ENCODE measurements at places on chromosomes 13 and 19. TPM values are rescaled to one million over a fixed set of nuclear protein-coding genes. Genes with fewer than 3 reads are reported as not detected.
A peak's percentile ranks its signal among the peaks of the same experiment; 100 is the strongest.

- no peaks in the 10 kb centered on the region for H3K4me1 ChIP-seq
- no peak overlapping the region for H3K27ac ChIP-seq
- no peak for DNase-seq
- H3K36me3 ChIP-seq, result no peaks in the 10 kb centered on the region
These were observed 274.9 kb downstream of the SPRY2 start for GRCh38 chr13:80065996-80066395.

DNA sequence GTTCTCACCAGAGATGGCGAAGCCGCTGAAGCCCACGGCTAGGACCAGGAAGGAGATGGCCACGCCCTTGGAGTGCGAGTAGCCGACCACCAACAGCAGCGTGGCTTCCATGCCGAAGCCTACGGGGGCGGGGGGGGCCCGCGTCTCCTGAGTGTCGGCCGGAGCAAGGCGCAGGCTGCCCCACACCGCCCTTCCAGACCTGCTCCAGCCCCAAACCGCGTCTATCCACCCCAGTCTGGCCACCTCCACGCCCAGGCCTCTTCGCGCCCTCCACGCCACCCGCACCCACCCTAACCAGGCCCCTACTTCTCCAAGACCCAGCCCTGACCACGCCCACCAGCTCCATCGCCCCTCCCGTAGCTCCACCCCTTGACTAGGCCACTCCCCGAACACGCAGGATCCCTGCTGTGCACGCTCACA lies 6.2 kb downstream of the GFY start:
- DNase-seq, result no peak
- H3K27ac ChIP-seq, result no peak overlapping the region

- no peak overlapping the region for H3K4me3 ChIP-seq
- no peaks in the 10 kb centered on the region for H3K27me3 ChIP-seq
- H3K36me3 ChIP-seq, result no peaks in the 10 kb centered on the region
These were observed 34.4 kb downstream of the LYL1 start for GRCh38 chr19:13068085-13068846.

ZNF534 gene
- total RNA-seq, result 0.68 TPM

CEACAM1 gene
- total RNA-seq, result 2.2 TPM

- no peak overlapping the region for H3K27ac ChIP-seq
- no peak overlapping the region for H3K4me3 ChIP-seq
- H3K27me3 ChIP-seq, result no peaks in the 10 kb centered on the region
- H3K4me1 ChIP-seq, result no peaks in the 10 kb centered on the region
- no peaks in the 10 kb centered on the region for H3K36me3 ChIP-seq
These were observed 1344.9 kb downstream of the UQCRFS1 start for GRCh38 chr19:27868007-27868406.

DCT gene
- not detected for total RNA-seq

DNA sequence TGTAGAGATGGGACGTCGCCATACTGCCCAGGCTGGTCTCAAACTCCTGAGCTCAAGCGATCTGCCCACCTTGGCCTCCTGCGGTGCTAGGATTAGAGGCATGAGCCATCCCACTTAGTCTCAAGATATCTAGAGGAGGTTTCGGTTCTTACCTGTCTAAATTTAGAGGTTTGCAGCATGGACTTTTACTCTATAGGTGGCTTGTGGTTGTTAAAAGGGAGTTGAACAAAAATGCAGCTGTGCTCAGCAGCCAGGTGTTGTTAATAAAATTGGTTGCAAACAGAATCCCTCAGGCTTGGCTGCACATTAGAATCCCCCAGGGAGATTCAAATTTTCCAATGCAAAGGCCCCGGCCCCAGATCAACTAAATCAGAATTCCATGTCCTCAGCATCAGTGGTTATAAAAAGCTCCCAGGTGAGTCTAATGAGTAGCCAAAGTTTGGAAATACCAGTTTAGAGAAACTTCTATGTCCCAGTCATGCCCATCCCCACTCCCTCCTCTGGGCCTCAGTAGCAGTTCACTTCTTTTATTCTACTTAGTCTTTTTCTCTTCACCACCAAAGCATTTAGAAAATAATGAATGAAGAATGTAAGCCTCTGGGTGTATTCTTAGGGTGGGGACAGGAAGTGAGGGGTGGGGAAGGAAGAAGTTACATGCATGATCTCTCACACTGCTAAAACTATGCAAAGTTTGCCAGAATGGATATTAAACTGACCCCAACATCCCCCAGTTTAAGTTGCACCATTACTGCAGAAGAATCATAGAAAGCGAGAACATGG lies 471.0 kb downstream of the COG6 start:
- H3K27ac ChIP-seq, result no peak overlapping the region
- no peak overlapping the region for H3K4me3 ChIP-seq
- H3K4me1 ChIP-seq, result peaks cover 15% of the 10 kb centered on the region
- DNase-seq, result no peak
- no peaks in the 10 kb centered on the region for H3K36me3 ChIP-seq

TMC4 gene
- total RNA-seq, result 0.41 TPM

LSM7 gene
- 35.5 TPM for total RNA-seq

DNA sequence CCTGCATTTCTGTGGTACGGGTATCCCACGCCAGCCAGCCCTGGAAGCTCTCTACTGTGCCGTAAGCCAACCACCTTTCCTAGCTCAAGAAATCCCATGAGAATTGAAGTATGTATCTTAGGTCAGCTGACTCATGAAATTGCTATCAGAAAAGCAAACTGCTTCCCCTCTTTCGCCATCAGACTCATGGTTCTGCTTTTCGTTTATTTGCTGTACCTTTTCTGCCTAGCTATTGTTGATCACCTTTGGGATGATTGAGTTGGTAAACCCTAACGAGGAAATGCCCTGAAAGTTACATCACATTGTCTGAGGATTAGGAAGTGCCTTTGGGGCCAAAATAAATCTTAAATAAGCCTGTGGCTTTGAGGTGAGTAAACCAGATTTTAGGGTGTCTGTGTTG lies at the start of gene ADGRE3:
Gene ADGRE3, minus strand, starts transcription at position 81 of the 400 bp plus-strand sequence. Its CDS starts 74 bp downstream, at position 7.
- H3K27me3 ChIP-seq, result no peaks in the 10 kb centered on the region
- no peak within 1 kb of the TSS for H3K4me3 ChIP-seq
- H3K4me1 ChIP-seq, result no peaks in the 10 kb centered on the region
- DNase-seq, result no peak
- H3K36me3 ChIP-seq, result no peaks in the 10 kb centered on the region

GRCh38 chr19:35247526-35248309 lies 1.1 kb upstream of the LSR start:
- no peaks in the 10 kb centered on the region for H3K36me3 ChIP-seq
- H3K4me3 ChIP-seq, result peak overlapping the region; percentile 73
- no peak for DNase-seq

DNA sequence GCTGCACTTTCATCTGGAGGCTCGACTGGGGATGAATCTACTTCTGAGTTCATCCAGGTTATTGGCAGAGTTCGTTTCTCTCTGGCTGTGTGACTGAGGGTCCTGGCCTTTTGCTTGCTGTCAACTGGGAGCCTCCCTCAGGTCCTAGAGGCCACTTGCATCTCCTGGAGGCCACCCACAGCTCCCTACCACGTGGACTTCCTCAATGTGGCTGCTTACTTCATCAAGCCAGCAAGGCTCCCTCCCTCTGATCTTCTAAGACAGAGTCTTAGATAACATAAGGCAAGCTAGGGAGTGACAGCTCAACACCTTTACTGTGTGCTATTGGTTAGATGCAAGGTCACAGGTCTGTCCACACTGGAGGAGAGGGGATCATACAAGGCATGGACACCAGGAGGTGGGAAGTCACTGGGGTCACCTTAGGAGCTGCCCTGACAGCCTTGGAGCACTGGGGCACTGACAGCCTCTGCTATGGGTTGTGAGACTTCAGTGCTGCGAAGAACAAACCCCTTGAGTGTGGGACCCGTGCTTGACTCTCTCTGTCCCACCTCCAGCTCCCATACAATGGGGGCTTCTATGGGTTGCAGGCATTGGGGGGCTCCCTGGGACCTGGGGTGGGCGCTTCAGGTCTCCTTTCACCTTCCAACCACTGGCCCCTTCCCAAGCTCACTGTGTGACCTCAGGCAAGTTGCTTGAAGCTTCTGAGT lies 5.3 kb downstream of the FAM187B start:
- H3K27ac ChIP-seq, result no peak overlapping the region
- H3K4me3 ChIP-seq, result no peak overlapping the region
- no peaks in the 10 kb centered on the region for H3K27me3 ChIP-seq
- no peaks in the 10 kb centered on the region for H3K36me3 ChIP-seq
- DNase-seq, result no peak

DNA sequence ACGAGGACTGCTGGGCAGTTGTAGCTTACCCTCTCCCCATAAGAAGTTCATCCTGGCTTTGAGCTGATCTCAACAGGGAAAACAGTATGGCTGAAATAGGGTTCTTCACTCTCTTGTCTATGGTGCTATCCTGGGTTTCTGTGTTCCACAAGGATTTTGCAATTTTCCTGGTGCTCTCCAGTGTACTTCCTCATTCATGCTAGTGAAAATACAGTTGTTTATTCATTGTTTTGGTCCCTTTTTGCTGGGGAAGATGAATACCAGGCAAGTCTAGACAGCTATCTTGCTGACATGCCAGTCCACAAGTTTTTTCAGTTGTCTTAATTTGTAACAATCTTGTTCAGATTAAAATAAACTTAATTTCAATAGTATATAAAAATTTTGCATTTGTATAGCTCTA lies 306.5 kb downstream of the DLEU7 start:
- H3K4me3 ChIP-seq, result no peak overlapping the region
- no peak for DNase-seq
- no peak overlapping the region for H3K27ac ChIP-seq
- H3K27me3 ChIP-seq, result no peaks in the 10 kb centered on the region

DNA sequence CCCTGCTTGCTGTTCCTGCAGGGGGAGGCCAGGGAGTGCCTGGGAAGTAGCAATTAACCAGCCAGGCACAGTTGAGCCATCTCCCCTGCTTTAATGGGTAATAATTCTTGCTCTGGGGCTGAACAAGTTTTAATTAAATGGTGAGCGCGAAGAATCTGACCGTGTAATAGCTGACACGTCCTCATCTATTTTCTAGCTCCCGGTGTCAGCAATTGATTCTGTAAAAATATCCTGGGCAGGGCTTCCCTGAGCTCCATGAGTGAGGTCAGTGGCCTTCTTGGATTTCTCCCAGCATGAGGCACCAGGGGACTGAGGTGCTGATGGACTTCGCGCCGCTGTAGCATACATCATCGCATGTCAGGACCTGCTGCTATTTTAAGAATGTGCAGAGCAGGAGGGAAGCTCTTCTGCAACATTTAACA lies 26.9 kb downstream of the SIPA1L3 start:
- H3K27ac ChIP-seq, result no peak overlapping the region
- no peaks in the 10 kb centered on the region for H3K27me3 ChIP-seq
- peaks cover 12% of the 10 kb centered on the region for H3K4me1 ChIP-seq

DNA sequence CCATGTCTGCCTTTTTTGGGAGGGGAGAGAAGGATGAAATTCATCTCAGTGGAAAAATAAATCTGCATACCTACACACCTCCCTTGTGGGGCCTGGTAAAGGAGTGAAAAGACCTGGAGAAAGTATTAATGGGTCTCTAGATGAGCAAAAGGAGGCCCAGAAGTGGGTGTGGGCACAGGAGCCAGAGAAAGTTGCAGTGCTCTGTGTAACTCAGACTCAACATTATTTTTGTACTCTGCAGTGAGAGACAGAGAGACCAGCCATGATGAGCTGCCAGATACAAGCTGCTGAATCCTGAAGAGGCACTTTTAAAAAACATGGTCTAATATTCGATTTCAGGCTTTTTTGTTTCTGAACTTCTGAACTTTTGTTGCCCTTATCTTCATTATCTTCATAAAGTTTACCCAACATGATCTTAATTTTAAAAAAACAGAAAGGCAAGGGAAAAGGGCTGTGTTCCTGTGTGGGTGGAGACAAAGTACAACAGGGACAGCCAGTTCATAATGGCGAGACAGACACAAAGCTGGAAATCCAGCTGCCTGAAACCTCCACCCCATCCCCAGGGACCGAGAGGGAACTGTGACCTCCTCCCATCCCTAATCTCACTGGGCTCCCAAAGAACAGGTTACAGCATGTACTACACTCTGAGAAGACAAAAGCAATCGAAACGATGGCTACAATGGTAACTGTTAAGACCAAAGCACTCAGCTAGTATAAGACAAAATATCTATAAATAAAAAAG lies 77.2 kb downstream of the KLF12 start:
- no peaks in the 10 kb centered on the region for H3K27me3 ChIP-seq
- DNase-seq, result no peak
- H3K36me3 ChIP-seq, result no peaks in the 10 kb centered on the region
- H3K4me1 ChIP-seq, result peaks cover 10% of the 10 kb centered on the region

All from thoracic aorta (tissue), 2 donors.